Left renal cortex interstitium (tissue), 4 donors: ENCODE measurements at places on chromosomes 11 and 22. TPM values are rescaled to one million over a fixed set of nuclear protein-coding genes. Genes with fewer than 3 reads are reported as not detected.

DNA sequence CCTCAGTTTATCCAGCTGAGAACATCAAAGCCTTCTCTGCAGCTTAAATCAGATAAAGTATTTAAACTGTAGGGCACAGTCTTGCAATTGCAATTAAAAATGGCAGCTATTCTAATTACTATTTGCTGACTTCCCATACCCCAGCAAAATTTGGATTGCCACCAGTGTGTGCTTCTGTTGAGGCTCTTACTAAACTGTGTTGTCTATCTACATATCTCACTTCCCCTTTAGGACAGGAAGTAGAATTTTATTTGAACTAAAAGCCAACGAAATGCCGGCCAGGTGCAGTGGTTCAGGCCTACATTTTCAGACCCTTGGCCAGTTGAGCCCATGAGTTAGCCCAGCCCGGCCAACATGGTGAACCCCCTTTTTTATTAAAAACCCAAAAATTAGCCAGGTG lies 7.1 kb downstream of the SAA4 start:
- no peak for DNase-seq

DNA sequence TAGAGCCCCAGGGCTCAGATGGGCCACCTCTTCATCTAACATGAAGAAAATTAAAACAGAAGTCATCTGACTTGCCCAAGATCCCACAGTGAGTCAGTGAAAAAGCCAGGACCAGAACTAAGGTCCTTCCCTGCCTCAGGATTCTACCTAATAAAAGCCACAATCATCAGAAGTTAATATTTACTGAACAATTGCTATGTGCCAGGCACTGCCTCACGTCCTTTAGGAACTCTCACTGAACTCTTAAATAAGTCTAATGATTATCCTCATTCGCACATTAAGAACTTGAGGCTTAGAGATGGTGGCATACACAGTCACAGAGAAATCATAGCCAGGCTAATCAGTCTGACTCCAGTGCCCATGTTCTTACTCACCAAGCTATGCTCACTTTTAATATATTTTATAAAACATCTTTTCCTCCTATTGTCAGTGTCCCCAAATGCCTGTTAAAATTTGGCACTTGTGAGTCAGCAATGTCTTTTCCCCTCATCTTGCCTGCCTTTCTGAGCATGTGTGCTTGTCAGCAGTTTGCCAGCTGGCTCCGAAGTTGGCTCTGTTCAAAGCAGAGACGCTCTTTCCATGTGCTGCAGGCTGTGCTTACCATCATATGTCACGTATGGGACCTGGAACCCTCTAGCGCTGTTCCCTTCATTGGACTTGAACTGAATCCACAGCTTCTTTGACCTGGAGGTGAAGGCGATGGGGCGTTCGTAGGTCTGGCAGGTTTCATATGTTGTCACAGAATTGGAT lies 21.5 kb upstream of the NRIP3 start:
- DNase-seq: no peak

- no peak for DNase-seq
These were observed 116.3 kb upstream of the RCN1 start for GRCh38 chr11:31974366-31975136.

DNA sequence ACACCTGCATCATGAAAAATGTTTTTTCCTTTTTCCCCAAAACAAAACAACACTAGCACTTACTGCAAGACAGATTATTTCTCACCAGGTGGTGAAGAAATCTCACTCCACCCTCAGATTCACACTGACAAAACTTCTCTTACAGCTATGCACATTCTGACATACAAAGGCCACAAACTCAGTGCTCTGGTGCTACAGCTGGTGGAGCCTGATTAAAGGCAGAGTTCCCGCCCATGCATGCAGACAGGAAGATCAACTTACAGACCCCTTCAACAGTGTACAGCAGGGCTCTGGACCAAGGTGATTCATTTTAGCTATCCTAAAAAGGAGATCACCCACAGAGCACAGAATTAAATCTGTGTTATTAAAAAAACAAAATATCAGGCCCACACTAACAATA lies 112.6 kb downstream of the CADM1 start:
- no peak for DNase-seq

GRCh38 chr11:66280428-66280827 lies 2.5 kb downstream of the CNIH2 start:
- DNase-seq: no peak

DNA sequence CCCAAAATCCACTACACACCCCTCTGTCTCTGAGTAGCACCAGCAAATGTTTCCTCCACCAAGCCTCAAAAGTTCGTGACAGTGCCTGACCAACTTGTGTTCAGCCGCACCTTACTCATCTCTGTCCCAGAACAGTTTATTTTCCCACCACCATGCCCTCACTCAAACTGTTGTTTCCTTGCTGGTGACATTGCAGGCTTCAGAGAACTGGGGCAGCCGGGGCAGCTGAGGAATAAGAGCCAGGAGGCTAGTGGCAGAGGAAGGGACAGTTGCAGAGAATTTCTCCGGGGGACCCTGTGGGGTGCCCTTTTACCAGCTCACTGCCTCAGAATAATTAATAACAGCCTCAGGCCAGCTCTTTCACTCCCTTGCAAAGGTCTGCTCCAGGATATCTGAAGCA lies 709 bp upstream of the KCNE3 start:
- no peak for DNase-seq

GRCh38 chr22:21865041-21865440 lies 2.4 kb downstream of the MAPK1 start:
- no peak for DNase-seq

DNA sequence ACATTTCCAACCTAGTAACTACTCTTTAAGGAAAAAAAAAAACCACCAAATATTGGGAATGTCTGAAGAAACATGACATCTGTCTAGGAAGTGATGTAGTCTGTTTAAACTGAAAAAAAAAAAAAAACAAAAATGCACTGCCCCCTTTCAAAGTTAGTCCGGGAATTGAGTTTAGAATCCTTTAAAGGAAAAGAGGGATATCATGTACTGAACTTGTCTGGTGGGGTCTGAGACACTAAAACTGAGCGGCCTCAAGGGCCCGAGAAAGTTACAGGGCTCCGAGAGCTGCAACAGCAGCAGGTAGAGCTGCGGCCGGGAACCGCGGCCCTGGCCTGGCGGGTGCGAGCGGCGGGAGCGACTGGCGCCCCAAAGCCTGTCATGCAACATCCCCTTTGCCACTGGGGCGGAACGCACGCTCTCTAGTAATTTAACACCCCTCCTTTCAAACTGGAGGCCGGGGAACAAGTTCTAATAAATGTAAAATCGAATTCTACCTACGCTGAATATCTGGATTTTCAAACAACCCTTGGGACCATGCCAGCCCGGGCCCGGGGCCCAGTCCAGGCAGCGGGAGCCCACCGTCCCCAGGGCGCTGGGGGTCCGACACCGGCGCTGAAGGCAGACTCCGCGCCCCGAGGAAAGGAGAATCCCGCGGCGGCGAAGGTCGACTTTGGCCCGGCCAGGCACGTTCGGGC lies 736 bp downstream of the RDX start:
- DNase-seq: peak; percentile 70

GRCh38 chr22:28779833-28780232 lies 7.3 kb downstream of the CCDC117 start:
- DNase-seq: no peak

DNA sequence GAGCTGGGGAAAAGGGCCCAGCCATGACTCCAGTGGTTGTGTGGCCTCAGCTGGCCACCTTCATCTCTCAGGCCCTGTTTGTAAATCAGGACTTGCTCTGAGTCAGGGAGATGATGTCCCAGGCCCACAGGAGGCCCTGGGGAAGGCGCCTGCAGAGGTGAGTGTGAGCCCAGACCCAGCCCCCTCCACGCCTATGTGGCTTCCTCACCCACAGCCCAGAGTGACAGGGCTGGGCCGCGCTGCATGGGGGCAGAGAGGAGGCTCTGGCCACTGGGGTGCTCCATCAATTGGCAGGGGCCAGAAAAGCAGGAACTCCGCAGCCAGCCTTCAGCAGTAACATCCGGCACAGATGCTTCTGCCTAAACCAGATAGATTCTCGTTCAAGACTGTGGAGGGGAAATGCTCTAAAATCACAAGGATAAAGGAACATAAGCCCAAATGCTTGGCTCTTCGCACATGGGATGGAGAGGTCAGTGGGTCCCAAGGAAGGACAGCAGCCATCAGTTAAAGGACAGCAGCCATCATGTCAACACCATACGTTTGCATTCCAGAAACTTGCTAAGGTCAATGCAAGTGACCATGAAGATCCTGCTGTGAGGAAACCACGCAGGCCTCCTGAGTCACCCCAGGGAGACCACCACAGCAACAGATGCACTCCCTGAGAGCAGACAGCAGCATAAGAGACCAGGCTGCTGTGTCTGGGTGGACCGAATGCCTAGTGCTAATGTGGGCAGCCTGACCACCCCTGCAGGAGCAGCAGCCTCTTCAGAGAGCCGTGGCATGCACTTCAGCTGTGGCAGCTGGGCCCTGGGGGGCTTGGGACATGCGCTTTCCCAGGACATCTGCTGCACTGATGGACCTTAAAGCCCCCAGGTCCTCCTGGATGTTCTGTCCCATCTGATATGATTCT lies 28.3 kb downstream of the OSBPL5 start:
- no peak for DNase-seq

DNA sequence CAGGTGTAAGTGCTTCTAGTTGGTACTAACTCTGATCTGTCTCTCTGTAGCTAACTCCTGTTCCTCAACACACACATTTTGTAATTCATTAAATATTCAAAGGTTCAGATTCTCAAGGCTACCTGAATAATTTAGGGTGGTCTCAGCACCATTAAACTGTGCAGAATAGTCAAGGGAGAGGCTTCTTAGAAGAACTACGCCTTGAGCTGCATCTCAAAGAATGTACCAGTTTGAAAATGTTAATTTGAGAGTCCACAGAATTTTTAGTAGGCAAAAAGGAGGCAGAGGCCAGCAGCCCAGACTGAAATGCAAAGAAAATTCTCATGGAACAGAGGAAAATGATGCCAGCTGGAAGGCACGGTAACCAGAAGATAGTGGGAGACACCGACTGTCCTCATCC lies 72.2 kb downstream of the GAB2 start:
- no peak for DNase-seq

- no peak for DNase-seq
These were observed 132.4 kb upstream of the ANO3 start for GRCh38 chr11:26199331-26200095.

GRCh38 chr11:108933630-108934029 lies 268.8 kb downstream of the DDX10 start:
- no peak for DNase-seq

- DNase-seq: no peak
These were observed 13.4 kb downstream of the CKAP5 start for GRCh38 chr11:46832511-46833214.

- no peak for DNase-seq
These were observed 134.3 kb downstream of the BUD13 start for GRCh38 chr11:116638463-116638862.

The TTC28 gene
- 49.6 TPM for polyA plus RNA-seq

The TMEM121B gene
- polyA plus RNA-seq: 0.85 TPM

The IFITM10 gene
- polyA plus RNA-seq: 0.28 TPM

The FAM111A gene
- 48.4 TPM for polyA plus RNA-seq

The MMP13 gene
- 0.13 TPM for polyA plus RNA-seq
